ENCODE measurements at places on chromosomes 5 and 9.

GRCh38 chr9:2024888-2025782 is 10.0 kb downstream of the SMARCA2 start:
- DNase-seq = no peak

- DNase-seq = no peak
Measured at GRCh38 chr5:138391859-138392386, 39.4 kb downstream of the KDM3B start.

DNA sequence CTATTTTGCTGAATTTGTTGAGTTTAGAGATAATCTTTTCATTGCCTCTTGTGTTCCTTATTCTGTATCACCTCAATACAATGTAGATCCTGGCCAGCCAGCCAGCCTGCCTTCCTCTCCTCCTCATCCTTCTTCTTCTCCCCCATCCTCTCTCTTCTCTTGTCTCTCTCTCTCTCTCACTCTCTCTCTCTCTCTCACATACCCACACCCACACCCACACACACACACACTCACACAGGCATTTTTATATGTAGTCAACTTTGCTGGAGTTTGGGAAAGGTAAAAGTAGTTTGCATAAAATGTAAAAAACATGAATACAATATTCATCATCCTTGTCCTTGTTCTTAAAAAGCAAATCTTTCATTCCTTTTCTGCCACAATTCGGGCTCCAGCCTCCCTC is 60.5 kb downstream of the ZFAND5 start:
- peak; percentile 27 for DNase-seq

GRCh38 chr5:92428415-92428814 is 1045.3 kb upstream of the ARRDC3 start:
- no peak for DNase-seq

DNA sequence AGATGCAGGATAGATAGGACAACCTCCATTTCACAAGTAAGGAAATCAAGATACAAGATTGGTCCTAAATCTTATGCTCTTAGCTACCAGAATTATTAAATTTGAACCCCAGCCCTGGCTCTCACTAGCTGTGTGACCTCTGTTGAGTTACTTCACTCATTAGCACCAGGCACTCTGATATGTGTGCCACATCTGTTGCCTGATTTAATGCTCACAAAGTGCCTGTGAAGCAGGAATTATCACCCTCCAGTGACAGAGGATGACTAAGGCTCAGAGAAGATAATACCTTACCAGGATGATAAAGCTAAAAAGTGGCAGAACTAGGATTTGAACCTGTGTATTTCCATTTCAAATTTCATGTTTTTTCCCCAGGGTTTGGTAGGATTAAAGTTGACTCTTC is 110.0 kb downstream of the PLPPR1 start:
- DNase-seq = no peak

- DNase-seq = peak; percentile 80
Measured at GRCh38 chr5:127923804-127924570, 159.6 kb upstream of the SLC12A2 start.

Measured in kidney tubule cell (primary cell).